NCI-H1694 treated with DMSO at 0.1 percent for 48 hours (cell line): ENCODE measurements at places on chromosomes 16 and 17.
A peak's percentile ranks its signal among the peaks of the same experiment; 100 is the strongest.

GRCh38 chr17:1563786-1564613 lies 1.4 kb upstream of the PITPNA start:
- no peak for DNase-seq

GRCh38 chr17:2241823-2242222 lies 61.8 kb downstream of the SMG6 start:
- no peak for DNase-seq

- DNase-seq, result no peak
Measured at GRCh38 chr17:79842656-79843473, 3.6 kb upstream of the CBX4 start.

DNA sequence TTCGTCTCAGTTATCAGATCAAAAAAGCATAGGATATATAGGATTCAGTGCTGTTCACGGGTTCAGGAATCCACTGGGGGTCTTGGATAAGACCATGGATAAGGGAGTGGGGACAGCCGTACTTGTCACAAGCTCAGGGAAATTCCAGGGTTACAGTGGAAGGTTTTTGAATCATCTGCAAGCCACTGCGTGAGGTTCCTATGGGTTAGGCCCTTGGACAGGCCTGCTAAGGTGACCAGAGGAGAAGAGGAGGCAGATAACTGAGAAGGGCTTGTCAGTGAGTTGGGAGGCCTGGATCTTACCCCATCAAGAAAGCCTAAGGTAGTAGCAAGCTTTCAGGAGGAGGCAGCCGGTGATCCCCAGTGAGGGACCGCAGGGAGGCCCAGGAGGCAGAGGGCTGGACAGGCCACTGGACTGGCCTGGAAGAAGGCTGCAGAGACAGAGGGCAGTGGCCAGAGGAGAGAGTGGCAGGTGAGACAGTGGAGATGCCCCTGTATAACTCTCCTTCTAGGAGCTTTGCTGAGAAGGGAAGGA lies 27.3 kb downstream of the NGFR start:
- no peak for DNase-seq

GRCh38 chr17:4900231-4901107 lies 1.1 kb downstream of the C17orf107 start:
- no peak for DNase-seq

DNA sequence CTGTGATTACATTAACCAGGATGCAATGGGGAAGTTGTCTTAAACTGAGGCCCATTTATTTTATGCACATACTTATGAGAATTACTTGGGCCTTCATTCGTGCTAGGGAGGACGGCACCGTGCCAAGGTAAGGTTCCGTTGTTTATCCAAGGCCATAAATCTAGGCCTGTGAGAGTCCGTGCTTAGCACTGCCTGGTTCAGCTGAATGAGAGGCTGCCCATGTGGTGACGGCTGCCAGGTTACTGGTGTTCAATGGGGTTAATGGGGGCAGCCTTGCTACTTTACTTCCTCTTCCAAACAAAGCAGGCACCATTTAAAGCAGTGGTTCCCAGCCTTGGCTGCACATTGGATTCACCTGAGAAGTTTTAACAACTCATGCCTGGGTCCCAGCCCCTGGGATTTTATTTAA lies 135.1 kb upstream of the NOL11 start:
- DNase-seq, result no peak

- no peak for DNase-seq
Measured at GRCh38 chr17:29112771-29113295, 67.4 kb downstream of the MYO18A start.

GRCh38 chr16:4876646-4877379 lies 29.5 kb downstream of the UBN1 start:
- DNase-seq, result no peak

GRCh38 chr17:39002991-39003715 lies 36.0 kb upstream of the FBXO47 start:
- DNase-seq, result no peak

DNA sequence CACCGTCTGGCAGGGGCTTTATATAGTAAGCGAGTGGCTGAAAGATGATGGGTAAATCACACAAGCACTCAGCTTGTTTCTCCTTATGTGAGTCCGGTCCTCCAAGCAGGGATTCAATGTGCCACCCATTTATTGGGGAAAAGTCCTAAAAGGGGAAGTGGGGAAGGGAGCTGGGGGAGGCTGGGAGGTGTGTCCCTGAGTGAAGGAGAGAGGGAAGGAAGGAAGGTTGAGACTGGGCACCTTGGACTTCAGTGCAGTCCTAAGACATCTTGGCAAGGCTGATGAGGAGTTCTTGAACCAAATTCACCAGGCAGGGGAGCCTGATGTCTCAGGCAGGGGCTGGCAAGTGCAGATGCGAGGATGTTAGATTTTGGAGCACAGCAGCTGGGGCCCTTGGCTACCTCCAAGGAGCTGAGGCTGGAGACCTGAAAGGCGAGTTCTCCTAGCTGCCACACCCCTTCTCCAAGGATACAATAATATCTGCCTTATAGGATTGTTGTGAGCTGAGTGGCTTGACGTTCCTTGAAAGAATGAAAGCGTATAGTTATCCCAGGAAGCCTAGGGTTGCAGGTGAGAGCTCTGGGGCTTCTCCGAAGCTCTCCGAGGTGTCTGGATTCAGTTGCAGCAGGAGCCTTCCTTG lies 23.0 kb upstream of the CYLD start:
- no peak for DNase-seq

DNA sequence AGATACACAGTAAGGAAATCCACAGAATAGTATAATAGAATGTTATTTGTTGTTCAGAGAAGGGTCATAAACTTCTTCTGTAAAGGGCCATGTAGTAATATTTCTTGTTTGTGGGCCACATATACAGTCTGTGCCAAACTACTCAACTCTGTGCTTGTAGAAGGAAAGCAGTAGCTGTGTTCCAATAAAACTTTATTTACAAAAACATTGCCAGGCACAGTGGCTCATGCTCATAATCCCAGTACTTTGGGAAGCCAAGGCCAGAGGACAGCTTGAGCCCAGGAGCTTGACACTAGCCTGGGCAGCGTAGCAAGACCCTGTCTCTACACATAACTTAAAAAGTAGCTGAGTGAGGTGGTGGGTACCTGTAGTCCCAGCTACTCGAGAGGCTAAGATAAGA lies 612.8 kb upstream of the PSMD7 start:
- DNase-seq, result no peak

- DNase-seq, result no peak
Measured at GRCh38 chr17:50764734-50765149, 2.6 kb downstream of the ANKRD40CL start.

- no peak for DNase-seq
Measured at GRCh38 chr17:40735016-40735415, 20.1 kb downstream of the KRT25 start.

DNA sequence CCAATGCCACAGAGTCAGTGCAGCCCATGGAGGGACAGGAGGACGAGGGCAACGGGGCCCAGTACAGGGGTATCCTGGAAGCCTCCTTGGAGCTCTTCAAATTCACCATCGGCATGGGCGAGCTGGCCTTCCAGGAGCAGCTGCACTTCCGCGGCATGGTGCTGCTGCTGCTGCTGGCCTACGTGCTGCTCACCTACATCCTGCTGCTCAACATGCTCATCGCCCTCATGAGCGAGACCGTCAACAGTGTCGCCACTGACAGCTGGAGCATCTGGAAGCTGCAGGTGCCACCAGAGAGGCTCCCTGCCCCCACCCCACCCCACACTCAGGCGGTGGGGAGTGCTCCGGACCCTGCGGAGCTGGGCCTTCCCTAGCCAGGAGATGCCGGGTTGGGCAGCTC lies 16.6 kb downstream of the TRPV2 start:
- DNase-seq, result no peak

DNA sequence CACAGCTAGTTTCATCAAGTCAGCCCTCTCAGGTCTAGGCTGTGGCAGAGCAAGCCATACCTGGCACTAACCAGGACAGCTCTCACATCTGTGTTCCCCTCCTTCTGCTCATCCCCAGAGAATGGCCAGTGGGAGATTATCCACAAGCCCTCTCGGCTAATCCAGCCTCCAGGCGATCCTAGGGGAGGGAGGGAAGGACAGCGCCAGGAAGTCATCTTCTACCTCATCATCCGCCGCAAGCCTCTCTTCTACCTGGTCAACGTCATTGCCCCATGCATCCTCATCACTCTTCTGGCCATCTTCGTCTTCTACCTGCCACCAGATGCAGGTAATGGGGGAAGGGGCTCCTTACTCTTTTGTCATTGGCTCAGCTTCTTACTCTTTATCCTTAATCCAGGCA lies 3.6 kb downstream of the CHRNB1 start:
- DNase-seq, result no peak

- DNase-seq, result peak; percentile 19
Measured at GRCh38 chr16:22296225-22297113, 740 bp upstream of the POLR3E start.

GRCh38 chr17:4199818-4200402 lies 56.9 kb downstream of the CYB5D2 start:
- peak; percentile 52 for DNase-seq
